Astrocyte (in vitro differentiated cells and primary cell): ENCODE measurements at places on chromosomes 3 and 15.
A peak's percentile ranks its signal among the peaks of the same experiment; 100 is the strongest.

DNA sequence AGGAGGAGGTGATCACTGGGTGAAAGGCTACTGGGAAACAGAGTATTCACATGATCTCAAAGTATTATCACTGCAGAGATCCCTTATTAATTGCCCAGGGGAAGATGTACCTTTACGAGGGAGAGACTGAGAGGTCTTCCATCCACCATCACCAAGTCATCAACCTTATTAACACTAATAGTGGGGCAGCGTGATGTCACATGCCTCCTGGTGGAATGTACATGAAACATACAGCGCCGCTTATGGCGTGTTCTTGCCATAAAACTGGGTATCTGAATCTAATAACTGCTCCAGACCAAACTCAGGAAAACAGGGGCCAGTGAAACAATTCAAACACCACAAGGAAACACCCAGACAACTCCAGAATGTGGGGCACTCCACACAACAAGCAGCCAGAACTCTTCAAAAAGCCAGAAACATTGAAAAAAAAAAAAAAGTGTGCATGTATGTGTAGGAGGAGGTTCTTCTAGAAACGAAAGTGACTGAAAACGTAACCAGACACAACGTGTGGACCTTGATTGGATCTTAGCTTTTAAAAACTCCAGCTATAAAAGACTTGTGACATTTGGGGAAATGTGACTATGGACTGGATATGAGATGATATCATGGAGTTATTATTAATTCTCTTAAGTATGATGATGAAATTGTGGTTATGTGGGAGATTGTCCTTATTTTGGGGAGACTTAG is 4.6 kb downstream of the STIMATE start:
- DNase-seq: no peak

DNA sequence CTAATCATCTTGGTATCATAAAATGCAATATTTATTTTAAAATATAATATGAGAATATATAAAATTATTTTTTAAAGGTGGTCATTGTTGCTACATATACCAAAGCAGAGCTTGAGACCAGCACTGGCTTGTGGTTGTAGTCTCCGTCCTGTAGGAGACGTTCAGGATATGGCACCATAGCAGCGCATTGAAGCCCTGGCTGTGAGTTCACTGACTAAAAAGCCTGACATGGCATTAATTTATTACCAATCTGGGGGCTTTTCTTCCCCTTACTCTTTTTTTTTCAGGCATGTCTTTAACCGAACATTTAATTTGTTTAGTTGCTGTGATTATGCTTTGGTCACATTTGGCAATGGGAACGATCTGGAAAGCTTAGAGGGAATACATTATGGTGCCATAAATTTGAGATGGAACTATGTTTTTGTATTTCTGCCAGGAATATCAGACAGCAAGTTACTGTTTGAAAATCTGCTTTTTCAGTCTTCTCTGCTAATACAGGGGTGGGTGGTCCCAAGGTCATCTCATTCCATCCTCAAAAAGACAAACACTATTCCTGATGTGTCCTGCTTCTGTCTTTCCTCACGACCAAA is 108.5 kb downstream of the ZIC4 start:
- DNase-seq: no peak

DNA sequence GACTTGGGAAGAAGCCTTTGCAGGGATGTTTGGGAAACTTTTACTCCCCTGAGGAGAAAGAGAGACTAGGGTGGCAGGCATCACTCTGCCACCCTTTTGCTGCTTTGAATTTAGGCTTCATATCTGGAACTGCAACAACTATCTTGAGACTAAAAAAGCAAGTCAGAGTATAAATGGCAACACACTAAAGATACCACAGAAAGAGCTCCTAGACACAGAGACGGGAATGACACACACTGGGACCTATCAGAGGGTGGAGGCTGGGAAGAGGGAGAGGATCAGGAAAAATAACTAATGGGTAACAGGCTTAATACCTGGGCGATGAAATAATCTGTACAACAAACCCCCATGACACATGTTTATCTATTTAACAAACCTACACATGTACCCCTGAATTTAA is 237.8 kb downstream of the FGF12 start:
- no peak for DNase-seq

- DNase-seq: no peak
Observed at GRCh38 chr15:41809121-41809520, 18.8 kb upstream of the JMJD7 start.

DNA sequence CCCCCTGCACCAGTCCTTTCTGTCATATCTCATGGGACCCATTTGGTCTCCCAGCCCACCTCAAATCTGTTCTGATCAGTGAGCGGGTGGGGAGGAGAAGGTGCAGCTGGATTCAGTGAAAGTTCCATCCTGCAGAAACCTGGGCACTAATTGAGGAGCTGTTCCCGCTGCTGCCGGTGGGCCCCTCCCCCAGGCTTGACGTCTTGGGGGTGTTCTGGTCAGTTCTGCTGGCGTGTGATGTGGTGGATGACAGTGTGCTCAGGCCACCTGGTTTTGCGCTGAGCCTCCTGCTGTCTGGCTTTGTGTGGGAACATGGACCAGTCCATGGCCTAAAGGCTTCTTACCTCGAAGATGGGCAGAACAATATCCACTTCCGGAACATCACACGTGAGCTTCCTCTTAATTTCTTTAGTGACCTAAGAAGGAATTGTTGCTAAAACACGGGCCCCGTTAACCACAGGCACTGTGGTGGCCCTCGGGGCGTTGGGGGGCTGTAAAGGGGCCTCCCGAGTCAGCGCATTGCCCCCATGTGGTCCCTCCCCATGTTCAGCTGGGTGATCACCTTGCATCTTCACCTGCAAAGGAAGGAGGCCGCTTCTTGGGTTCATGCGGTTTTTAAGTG is 59.7 kb downstream of the RGMA start:
- DNase-seq: peak; percentile 36

DNA sequence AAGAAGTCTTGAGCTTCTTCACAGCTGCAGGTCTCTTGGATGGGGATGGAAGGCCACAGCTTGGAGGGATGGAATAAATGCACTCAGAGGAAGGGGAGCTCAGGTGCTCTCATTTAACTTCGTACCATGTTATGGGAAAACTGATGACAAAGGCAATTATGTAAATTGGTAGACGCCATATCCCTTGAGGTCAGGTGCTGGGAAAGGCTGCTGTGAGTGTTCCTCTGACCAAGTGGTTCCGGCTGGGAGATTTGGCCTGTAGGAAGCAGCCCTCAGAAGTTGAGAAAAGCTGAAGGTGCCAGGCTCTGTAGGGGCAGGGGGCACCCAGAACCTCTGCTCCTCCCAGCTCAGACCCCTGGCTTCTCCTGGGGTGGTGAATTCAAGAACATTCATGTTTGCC is 47.1 kb downstream of the FAH start:
- DNase-seq: no peak

DNA sequence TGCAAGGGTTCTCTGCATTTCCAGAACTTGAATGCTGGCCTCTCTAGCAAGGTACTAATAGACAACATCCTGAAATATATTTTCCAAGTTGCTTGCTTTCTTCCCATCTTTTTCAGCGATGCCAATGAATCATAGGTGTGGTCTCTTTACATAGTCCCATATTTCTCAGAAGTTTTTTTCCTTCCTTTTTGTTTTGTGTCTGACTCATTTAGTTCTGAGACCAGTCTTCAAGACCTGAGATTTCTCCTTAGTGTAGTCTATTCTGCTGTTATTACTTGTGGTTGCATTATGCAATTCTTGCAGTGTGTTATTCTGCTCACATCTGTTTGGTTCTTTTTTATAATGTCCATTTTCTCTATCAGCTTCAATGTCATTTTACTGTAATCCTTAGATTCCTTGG is 1265.0 kb upstream of the ALCAM start:
- peak; percentile 4 for DNase-seq

DNA sequence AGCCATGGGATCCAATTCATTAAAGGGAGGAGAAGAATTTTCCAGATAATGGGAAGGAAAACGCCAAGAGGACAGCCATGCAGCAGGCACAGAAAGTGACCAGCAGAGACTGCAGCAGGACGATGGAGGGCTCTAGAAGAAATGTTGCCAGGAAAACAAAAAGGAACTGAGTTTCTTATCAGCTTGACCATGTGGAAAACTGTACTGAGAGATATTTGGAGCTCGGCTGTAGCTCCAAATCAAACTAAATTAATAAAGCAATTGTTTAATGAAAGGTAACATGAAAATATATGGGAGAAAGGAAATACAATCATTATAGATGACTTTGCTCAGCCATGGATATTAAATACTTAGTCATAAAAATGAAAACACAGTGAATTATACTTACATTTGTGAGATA is 63.7 kb downstream of the SSR3 start:
- no peak for DNase-seq

DNA sequence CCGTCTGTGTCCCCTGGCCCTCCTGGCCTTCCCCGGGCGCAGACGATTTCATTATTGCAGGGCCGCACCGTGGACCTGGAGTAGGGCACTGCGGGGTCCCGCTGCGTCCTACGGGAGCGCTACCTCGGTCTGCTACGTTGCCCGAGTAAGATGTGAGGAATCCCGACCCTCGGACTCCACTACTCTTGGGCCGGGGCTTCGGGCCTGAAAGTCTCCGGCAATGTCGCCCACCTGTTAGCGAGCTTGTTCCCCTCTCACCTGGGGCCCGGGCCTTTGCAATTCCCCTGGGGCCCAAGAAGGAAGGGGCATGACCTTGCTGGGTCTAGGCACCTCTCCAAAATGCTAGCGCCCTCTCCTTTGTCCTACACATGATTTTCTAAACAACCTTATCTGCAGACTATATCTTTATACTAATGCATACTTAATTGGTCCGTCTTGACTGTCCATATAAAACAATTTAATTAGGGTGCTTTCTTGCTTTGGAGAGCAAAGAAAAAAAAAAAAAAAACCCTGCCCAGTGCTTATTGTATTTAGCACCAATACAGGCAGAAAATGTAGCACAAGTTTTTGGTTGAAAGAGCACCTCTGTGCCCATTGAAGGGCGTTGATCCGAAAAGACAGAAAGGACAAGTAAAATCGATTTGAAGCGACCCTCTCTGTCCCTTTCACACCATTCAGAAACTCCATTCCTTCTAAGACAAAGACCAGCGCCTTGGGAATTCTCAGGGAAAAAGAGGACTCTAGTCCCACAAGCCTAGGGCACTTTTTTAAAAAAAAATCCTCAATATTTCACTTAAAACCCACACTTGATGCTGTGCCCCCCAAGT is 7.0 kb upstream of the NR2F2 start:
- DNase-seq: peak; percentile 2

DNA sequence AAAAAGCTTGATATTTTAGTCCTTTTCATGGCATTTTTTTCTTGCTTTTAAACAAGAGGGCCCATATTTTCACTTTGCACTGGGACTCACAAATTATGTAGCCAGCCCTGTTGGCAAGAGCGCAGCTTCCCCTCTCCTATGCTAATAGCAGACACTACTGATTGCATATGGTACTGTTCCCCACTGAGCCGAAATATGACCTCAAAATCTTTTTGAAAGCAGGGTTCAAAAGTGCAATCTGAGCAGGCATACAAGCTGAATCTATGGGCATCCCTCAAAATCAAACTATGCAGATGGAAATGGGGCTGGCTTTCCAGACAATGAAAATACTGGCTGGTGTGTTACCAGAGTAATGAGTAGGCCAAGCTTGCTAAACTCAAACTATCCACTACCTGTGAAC is 225.2 kb upstream of the SETMAR start:
- DNase-seq: no peak

DNA sequence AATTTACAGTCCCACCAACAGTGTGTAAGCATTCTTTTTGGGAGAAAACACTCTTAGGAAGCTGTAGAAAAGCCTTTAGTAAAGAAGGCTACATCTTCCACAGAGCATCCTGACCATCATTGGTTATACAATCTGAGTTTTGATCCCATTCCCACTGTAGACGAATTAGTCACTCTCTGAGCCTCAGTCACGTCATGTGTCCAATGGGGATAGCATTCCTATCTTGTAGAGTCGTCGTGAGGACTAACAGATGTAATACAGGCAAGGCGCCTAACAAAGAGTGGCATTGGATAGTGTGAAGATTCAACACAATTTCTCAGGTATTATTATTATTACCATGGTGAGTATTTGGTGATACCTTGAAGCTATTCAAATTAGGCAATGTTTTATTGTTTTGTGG is 44.0 kb upstream of the ALDH1A3 start:
- peak; percentile 10 for DNase-seq

- DNase-seq: peak; percentile 46
Observed at GRCh38 chr3:64341296-64341695, 116.0 kb upstream of the PRICKLE2 start.

- DNase-seq: no peak
Observed at GRCh38 chr3:177426878-177427495, 229.7 kb upstream of the TBL1XR1 start.

- DNase-seq: no peak
Observed at GRCh38 chr3:154571553-154572226, 141.7 kb upstream of the GPR149 start.

GRCh38 chr3:4138786-4139431 is 164.3 kb upstream of the SETMAR start:
- no peak for DNase-seq

- no peak for DNase-seq
Observed at GRCh38 chr15:63605816-63606215, 8.6 kb downstream of the FBXL22 start.

DNA sequence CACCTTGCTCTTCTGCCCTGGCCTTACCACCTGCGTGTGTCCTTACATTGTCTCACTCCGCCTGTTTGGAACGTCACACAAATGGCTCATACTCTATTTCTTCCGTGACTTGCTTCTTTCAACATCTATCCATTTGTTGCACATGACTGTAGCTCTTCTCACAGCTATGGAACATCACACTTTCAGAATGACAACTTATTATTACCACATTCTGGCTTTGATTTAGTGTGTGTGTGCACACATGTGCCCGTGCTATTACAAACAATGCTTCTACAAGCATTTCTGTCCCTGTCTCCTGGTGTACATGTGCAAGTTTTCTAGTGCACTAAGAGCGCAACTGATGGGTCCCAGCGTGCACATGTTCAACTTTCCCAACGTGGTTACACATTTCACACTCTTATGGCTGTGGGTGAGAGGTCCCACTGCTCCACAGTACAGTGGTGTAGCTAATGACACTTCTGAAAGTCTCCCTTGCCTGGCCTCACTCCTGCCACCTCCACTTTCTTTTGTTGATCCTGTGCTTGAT is 37.8 kb downstream of the PTH1R start:
- no peak for DNase-seq

DNA sequence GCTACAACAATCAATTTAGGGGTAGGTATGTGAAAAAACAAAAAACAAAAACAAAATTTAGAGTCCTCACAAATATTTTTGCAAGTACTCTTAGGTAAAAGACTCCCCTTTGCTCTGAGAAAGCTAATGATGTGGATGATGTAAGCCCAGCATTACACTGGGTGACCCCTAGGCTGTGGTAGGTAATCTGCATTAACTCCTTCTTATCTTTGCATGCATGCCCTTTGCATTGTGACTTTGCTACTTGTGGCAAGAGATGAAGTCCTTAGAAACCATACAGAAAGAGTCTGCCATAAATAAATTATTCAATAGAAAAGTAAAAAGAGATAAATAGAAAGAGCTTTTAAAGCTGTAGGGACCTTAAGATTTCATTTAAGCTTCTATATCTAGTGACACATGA is 159.7 kb upstream of the MBNL1 start:
- DNase-seq: no peak

DNA sequence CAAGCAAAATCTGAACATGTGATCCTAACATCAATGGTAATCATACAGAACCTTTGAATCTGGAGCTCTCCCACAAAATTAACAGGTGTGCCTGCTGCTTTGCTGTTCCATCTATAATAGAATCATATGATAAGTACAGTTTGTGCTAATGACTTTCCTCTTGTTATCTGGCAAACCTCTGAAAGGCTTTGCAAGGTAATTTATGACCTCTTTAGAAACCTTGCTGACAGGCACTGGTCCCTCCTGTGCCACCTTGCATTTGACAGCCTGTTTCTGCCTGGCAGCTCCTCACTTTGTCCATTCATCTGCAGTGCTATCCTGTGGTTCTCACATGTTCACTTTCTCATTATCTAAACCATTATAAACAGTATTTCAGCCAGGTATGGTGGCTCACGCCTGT is 10.2 kb upstream of the HTR3C start:
- no peak for DNase-seq
